ENCODE measurements at places on chromosomes 5 and 9.
A peak's percentile ranks its signal among the peaks of the same experiment; 100 is the strongest.

GRCh38 chr5:150068961-150069645 lies 17.3 kb downstream of the CSF1R start:
- no peak for DNase-seq

DNA sequence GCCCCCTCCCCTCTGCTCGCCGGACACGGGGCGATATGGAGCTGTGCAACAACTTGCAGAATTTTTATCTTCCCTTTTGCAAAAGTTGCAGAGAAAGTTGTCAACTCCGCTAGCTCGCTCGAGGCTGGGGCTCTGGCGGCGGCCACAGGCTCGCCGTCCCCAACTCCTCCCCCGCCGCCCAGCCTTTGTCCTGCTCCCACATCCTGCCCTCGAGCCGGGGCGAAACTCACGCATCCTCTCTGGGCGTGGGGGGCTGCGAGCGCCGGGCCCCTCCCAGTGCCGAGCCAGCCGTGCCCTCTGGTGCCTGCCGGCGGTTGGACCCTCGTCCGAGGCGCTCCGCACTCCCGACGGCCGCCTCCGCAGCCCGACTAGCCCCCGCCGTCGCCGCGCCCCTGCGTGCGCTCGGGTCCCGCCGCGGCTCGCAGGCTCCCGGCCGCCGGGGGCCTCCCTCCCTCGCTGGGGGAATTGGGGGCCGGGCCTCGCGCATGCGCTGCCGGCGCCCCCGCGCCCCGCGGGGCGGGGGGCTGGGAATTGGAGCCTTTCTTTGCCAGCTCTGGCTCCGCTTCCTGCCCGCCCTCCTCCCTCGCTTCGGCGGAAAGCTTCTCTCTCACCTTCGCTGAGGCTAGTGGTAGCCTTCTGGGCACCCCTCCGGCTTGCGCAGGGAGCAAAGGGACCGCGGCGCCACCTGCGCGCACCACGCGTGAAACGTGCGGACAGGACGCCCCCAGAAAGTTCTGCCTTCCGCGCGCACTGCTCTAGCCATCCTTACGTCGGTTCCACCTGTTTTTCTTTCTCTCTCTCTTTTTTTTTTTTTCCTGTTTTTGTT lies at the start of gene CCNJL:
CCNJL (minus strand) TSS at position 431 of the 826 bp plus-strand sequence. CDS start 641 bp downstream, outside the sequence.
- peak; percentile 72 for DNase-seq

DNA sequence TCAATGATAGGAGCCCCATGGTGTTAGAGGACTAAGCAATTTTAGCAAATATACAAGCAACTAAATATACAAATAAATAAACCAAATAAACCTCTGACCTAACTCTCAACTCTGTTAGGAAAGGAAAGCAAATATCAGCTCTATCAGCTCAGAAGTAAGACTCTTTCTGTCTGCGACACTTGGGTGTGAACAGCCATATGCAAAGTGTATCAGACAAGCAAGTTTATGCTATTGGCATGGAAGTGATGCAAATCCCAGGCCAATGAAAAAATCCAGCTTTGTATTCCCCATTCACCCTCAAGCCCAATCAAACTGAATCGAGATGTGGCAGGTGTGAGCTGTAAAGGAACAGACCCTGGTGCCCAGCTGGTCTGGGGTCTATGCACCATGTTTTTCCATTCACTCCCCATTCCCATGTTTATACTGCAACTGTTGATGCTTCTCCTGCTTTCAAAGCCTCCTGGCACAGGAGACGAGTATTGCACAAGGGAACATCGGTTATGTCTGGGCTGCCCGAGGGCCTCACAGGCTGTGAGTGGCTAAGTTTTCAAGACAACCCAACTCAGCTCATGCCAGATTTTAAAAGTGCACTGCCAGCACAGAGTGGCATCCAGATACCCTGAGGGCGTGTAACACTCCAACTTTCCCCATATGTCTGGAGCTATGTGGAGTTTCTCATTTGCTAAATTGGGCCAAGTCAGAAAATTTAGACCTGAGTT lies 73.1 kb downstream of the FEM1C start:
- no peak for DNase-seq

- no peak for DNase-seq
Measured at GRCh38 chr9:131942146-131942720, 137.4 kb downstream of the MED27 start.

- DNase-seq, result no peak
Measured at GRCh38 chr9:5264219-5264595, 33.0 kb downstream of the INSL4 start.

GRCh38 chr5:132426525-132427138 lies 57.1 kb downstream of the SLC22A5 start:
- peak; percentile 95 for DNase-seq

DNA sequence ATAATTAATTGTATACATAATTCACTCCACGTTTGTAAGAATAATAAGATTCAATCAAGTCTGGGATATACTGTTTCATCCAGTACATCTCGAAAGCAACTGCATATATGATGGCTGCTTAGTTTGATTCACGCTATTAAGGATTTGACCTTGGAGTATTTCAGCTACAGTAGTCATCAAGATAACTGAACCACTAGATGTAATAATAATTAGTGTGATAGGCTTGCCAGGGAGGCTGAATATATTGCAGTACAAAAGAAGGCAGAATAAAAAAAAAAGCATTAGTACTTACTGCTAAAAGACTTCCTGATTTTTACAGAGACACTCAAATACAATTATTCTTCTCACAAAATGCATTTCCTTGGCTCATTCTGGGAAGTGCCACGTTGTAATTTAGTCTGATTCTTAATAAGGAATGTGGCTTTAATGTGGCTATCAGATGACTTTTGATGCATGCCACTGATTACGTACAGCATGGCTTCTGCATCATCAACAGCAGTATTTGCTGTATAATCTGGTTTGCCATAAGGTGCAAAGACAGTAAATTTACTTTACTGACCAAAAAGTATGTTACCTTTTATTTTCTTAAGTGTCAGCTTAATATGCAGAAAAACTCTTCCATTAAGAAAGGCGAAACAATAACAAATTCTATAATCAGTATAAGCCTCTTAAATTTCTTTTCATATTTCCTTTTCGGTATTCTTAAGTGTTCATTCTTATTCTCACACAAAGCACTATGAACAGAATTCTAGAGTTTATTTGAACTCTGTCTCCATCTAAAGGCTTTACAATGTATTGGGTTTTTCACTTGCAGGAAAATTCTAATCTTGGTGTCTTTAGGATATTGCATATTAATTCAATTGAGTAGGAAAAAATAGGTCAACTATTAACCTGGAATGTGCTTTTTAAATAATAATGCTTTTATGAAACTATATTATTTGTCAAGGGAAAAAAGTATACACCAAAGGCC lies 166.4 kb downstream of the SLF1 start:
- DNase-seq, result no peak

DNA sequence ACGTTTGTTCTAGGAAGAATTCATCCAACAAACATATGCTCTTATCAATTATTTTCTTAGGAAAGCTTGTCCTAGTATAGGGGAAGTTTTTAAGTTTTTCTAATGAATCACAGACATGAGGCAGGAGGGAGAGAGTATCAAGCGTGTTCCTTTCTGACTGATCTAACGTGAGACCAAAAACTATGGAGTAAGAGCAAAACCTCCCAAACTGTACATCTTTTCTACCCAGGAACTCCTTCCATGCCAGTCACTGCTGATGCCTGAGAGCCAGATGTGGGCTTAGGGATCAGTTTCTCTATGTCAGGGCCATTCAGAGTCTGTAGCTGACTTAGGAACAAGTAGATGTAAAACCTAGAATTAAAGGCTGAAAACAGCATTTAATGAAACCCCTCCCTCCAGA lies 51.7 kb upstream of the NFIB start:
- DNase-seq, result peak; percentile 76

DNA sequence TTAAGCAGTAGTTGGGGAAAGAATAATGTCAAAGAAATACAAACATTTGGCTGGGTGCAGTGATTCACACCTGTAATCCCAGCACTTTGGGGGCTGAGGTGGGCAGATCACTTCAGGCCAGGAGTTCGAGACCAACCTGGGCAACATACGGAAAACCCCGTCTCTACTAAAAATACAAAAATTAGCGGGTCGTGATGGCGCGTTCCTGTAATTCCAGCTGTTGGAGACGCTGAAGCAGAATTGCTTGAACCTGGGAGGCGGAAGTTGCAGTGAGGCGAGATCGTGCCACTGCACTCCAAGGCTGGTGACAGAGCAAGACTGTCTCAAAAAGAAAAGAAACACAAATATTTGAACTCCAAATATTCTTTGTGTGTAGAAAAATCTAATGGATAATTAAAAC lies 4.7 kb downstream of the MATR3 start:
- DNase-seq, result no peak

- DNase-seq, result no peak
Measured at GRCh38 chr5:140141241-140141640, 15.5 kb downstream of the IGIP start.

DNA sequence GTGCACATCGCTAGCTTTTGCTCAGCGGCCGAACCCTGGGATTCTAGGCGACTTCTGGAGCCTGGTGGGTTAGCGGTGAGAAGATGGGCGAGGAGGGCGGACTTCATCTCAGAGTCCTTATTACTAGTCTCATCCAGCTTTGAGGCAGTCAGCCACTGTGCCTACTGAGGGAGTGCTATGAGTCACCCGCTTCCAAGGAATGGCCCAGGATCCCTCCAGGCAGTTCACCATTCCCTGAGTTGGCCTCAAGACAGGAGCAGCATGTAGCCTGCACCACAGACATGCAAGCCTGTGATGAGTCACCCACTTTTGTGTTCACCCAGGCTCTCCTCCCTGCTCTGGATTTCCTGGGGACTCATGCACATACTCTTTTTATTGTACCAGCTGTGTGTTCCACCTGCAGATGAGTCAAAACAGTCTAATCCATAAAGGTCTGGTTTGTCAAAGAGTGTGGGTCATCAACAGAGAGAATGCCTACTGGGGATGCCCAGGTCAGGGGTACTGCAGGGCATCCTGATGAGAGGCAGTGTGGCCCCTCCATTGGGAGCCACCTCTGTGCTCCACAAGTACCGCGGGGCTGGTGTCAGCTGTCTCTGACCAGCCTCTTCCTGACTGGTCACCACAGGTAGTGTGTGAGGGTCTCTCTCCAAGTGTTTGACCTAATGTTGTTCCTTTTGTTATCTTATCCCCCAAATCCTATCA lies 20.2 kb downstream of the SLC22A5 start:
- peak; percentile 100 for DNase-seq

DNA sequence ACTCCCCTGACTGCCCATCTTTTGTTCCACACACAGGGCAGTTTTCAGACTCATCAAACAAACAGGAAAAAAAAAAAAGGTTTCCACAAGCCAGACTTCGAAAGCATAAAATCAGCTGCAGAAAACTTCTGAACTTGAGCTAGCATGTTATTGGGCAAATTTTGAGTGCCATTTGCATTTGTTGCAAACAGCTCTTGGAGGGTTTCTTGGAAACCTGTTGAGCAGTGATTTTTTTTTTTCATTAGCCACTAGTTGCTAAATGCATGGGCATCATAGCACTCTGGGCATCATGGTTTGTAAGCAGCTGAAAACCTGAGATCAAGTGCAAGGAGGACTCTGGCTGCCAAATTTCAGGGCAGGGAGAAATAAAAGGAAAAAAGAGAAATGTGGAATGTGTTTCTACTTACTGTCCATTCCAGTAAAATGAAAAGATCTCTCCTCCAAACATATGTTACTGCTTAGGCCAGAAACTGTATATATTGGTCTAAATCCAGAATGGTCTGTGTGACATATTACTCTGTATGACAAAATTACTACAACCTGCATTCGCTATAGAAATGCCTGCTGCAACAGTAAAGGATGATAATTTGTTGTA lies 85.2 kb upstream of the SMIM23 start:
- no peak for DNase-seq

DNA sequence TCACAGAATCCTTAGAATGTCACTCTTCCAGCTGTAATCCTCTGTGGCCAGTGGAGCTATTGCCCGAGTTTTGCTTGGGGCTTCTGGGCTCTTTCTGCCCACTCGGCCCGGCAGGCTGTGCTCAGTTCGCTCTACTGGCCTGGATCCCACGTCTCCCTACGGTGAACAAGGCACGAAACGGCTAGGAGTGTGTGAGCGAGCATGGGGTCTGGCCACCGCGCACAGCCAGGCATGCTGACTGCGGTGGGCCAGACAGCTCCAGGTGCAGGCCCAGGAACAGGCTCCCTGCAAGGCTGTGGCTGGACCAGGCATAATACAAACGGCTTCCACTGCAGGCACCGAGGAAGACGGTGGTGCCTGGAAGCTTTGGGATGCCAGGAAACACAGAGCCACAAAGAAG lies 2035.5 kb upstream of the ACO1 start:
- DNase-seq, result no peak

DNA sequence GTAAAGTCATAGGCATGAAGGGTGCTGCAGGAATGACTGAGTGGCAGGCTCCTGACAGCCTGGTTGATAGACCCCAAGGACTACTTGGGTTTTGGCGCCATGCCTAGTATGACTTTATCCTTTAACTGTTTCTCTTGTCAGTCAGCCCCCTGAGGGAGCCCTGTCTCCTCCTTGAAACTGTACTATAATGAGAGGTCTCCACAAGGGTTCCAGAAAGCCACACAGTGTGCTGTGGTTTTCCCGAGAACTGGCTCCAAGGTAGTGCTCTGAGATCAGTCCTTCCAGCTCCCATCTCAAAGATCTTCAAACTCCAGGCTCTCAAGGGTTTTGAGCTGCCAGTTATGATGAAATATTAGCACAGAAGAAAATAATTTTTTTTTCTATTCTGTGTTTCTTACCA lies 26.7 kb upstream of the TNC start:
- DNase-seq, result peak; percentile 85

DNA sequence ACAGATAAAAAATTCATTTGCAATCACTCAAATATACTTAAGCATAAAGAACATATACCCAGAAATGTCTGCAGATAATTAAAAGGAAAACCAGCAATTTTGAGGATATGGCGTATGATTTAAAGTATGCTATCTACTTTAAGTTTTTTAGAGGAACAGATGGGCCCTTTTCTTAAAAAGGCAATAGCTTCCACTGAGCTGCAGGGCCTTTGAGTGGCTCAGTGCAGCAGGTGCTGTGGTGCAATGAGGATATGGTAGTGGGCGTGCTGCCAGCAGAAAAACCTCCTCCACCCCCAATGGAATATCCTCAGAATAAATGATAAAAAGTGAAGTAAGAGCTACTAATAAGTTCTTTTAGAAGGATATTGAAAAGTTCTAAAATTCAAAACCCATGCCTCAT lies 814.5 kb downstream of the MTRR start:
- no peak for DNase-seq

GRCh38 chr9:36956908-36957307 lies 77.2 kb downstream of the PAX5 start:
- no peak for DNase-seq

- DNase-seq, result no peak
Measured at GRCh38 chr5:179326122-179326927, 18.9 kb downstream of the ADAMTS2 start.
